ENCODE measurements at places on chromosomes 3 and 15.
A peak's percentile ranks its signal among the peaks of the same experiment; 100 is the strongest.

- no peak for DNase-seq
Observed at GRCh38 chr3:23356169-23356568, 153.0 kb downstream of the UBE2E2 start.

GRCh38 chr3:150613709-150614480 is 10.8 kb downstream of the SELENOT start:
- no peak for DNase-seq

- no peak for DNase-seq
Observed at GRCh38 chr3:117184574-117184973, 475.0 kb downstream of the TUSC7 start.

- DNase-seq, result no peak
Observed at GRCh38 chr3:100209948-100210771, 50.6 kb upstream of the TBC1D23 start.

GRCh38 chr3:35785234-35785888 is 146.0 kb downstream of the ARPP21 start:
- no peak for DNase-seq

- no peak for DNase-seq
Observed at GRCh38 chr3:120443626-120444123, 7.1 kb downstream of the FSTL1 start.

- no peak for DNase-seq
Observed at GRCh38 chr3:140052771-140053702, 118.1 kb downstream of the CLSTN2 start.

- DNase-seq, result no peak
Observed at GRCh38 chr15:77456746-77457145, 36.1 kb downstream of the HMG20A start.

- no peak for DNase-seq
Observed at GRCh38 chr3:143064777-143065176, 54.8 kb upstream of the CHST2 start.

- DNase-seq, result peak; percentile 14
Observed at GRCh38 chr3:114411811-114412803, 118.3 kb downstream of the TIGIT start.

GRCh38 chr3:151743855-151744254 is 10.1 kb downstream of the AADACL2 start:
- DNase-seq, result no peak

- no peak for DNase-seq
Observed at GRCh38 chr3:23739536-23739935, 66.2 kb upstream of the UBE2E1 start.

DNA sequence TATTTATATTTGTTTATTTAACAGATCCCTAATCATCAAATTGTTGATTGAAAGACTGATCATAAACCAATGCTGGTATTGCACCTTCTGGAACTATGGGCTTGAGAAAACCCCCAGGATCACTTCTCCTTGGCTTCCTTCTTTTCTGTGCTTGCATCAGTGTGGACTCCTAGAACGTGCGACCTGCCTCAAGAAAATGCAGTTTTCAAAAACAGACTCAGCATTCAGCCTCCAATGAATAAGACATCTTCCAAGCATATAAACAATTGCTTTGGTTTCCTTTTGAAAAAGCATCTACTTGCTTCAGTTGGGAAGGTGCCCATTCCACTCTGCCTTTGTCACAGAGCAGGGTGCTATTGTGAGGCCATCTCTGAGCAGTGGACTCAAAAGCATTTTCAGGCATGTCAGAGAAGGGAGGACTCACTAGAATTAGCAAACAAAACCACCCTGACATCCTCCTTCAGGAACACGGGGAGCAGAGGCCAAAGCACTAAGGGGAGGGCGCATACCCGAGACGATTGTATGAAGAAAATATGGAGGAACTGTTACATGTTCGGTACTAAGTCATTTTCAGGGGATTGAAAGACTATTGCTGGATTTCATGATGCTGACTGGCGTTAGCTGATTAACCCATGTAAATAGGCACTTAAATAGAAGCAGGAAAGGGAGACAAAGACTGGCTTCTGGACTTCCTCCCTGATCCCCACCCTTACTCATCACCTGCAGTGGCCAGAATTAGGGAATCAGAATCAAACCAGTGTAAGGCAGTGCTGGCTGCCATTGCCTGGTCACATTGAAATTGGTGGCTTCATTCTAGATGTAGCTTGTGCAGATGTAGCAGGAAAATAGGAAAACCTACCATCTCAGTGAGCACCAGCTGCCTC is 14.7 kb downstream of the THBS1 start:
- DNase-seq, result no peak

- DNase-seq, result no peak
Observed at GRCh38 chr15:28094732-28095521, 4.2 kb downstream of the OCA2 start.

DNA sequence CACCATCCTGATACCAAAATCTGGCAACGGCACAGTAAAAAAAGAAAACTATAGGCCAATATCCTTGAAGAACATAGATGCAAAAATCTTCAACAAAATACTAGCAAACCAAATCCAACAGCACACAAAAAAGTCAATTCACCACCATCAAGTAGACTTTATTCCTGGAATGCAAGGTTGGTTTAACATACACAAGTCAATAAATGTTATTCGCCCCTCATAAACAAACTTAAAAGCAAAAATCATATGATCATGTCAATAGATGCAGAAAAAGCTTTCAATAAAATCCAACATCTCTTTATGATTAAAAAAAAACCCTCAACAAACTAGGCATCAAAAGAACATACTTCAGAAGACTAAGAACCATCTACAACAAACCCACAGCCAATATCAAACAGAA is 252.9 kb downstream of the UACA start:
- no peak for DNase-seq

DNA sequence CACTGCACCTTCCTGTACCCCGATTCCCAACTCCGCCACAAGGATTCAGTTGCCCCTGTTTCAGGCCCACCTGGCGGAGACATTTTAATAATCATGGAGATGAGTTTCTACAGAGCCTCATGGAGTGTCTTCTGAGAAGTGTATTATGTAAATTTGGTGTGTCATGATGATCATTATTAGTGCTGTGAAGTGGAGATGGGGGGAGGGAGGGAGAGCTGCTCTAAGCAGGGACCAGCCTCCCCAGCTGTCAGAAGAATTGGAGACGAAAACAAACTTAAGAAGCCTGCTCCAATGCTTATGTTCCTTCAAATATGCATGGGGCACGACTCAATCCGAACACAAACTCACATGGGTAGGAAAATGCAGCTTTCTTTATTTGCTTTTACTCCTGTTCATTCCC is 127.8 kb downstream of the EPHB1 start:
- no peak for DNase-seq

GRCh38 chr3:4888913-4889846 is 90.1 kb upstream of the BHLHE40 start:
- no peak for DNase-seq

DNA sequence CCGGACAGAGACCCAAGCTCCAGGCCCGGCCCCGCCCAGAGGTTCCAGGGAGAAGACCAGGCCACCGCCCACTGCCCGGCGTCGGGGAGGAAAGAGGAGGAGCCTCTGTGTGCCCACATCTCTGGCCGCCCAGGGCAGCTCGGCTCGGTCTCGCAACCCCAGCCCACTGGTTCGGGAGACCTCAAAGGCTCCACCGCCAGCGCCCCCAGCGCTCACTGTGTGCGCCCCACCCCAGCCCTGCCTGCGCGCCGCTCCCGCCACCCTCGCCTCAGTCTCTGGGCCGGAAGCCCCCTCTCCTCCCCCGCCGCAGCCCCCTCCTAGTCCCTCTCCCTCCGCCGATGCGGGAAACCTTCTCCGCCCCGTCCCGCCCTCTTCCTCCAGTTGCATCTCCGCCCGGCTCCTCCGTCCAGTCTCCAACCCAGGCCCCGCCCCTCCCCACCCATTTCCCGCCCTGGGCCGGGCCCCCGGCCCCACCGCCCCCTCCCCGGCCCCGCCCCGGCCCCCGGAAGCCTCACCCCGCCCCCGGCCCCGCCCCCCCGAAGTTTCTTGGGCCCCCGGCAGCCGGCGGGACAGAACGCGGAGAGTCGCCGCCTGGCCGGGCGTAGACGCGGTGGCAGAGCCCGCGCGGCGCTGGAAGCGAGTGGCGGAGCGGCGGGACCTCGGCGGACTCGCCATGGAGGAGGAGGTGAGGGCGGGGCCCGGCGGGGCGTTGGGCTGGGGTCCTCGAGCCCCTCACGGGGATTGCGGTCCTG is at the start of gene PLEKHO2:
PLEKHO2 (plus strand) TSS at position 572 of the 752 bp plus-strand sequence; CDS start at position 674, 102 bp downstream.
- DNase-seq, result peak; percentile 83

- DNase-seq, result no peak
Observed at GRCh38 chr15:60511351-60512031, 32.5 kb upstream of the ICE2 start.

DNA sequence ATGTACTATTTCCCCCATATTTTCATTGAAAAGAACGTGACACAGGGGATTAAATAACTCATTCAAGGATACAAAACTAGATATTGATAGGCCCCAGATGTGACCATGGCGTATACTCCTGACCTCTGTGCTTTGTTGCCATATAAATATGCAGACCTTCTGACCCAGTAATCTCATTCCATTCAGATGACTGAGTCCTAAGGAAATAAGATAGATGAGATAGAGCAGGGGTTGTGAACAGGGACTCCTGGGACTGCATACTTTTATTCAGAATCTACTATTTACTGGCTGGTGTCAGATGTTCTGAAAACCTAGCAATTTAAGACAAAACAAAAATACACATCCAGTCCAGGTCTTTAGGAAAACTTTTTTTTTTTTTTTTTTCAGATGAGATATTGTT is 139.2 kb upstream of the MANF start:
- DNase-seq, result no peak

DNA sequence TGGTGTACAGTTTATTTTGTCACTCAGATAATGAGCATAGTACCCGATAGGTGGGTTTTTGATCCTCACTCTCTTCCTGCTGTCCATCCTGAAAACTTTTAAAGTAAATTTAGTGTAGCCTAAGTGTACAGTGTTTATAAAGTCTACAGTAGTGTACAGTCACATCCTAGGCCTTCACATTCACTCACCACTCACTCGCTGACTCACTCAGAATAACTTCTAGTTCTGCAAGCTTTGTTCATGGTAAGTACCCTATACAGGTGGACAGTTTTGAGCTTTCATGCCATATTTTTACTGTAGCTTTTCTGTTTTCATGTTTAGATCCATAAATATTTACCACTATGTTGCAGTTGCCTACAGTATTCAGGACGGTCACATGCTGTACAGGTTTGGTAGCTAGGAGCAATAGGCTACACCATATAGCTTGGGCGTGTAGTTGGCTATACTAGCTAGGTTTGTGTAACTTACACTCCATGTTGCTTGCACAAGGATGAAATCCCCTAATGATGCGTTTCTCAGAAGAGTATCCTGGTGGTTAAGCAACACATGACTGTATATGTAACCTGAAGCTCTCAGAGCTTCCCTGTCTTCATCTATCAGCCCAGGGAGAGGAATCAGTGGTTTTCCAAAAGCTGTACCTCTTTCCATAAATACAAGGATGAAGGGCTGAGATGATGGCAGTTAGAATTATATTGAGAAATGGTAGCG is 87.6 kb upstream of the SLC25A26 start:
- DNase-seq, result no peak

DNA sequence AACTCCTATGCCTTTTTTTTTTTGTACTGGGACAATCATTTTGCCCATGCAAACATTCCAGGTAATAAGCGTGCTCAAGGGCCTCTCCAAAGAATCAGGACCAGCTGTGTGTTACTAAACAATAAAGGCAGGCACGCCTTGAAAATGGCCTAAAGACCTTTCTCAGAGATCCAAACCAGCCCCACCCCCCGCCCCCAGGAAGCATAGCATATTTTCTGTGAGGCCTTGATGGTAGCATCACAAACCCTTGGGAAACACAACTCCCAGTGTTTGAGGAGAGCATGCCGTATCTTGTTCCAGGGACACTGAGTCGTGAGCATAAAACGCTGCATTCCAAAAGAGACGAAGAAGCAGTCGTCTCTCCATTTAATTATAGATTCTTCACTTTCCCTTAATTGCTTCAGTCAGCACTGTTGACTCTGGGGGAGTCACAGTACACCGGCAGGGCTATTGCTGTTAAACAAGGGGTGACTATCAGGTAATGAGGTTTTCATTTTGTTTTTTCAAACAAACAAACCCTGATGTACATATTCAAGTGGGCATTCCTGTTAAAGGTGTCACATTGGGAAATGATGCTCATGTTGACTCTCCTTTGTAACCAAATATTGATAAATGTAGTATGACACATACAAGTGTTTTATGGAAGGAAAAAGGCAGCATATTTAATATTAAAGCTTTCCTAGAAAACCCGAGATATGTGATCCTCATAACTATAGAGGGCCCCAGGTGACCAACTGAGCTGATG is 4.4 kb upstream of the TPM1 start:
- no peak for DNase-seq

- DNase-seq, result no peak
Observed at GRCh38 chr3:186920301-186920700, 10.0 kb upstream of the ST6GAL1 start.
